ENCODE measurements at places on chromosomes 7 and 10. TPM values are rescaled to one million over a fixed set of nuclear protein-coding genes. Genes with fewer than 3 reads are reported as not detected.

The MKX gene
- 15.3 TPM for total RNA-seq

DNA sequence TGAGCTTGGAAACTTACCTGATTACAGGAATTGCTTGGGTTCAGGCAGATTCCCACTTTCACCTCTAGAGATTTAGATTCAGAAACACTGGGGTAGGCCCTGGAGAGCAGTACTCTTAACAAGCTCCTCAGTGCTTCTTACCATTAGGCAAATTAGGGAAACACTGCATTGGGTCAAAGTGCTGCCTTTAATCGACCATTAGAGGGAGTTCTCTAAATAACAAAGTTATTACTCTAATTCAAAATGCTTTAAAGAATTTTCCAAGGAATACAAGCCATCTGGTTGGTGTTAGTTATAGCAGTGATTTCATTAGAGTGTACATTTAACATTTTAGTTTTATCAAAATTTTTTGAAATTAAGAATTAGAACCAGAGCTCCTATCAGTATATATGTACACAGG is 324.5 kb downstream of the GFRA1 start:
- no peak for ATAC-seq

DNA sequence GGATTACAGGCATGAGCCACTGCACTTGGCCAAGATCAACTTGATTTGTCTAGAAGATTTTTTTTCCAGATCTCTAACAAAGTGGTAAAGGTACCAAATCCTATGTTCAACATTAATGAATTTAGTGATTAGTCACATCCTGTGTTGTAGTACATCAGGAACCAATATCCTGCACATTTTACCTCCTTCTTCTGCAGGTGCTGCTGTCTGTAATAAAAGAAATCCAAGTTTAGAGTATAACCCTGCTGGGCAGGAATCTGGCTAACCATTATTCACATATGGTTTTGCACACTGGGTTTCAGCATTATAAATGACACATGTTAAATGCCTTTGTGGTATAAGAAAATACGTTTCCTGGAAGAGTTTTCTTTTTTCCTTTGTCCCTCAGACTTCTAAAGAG is 10.8 kb downstream of the PARD3 start:
- no peak for ATAC-seq

GRCh38 chr7:105219771-105220160 is 169.0 kb downstream of the SRPK2 start:
- peak; percentile 67 for ATAC-seq

- no peak for ATAC-seq
Measured at GRCh38 chr10:87960230-87960629, 96.8 kb downstream of the PTEN start.

DNA sequence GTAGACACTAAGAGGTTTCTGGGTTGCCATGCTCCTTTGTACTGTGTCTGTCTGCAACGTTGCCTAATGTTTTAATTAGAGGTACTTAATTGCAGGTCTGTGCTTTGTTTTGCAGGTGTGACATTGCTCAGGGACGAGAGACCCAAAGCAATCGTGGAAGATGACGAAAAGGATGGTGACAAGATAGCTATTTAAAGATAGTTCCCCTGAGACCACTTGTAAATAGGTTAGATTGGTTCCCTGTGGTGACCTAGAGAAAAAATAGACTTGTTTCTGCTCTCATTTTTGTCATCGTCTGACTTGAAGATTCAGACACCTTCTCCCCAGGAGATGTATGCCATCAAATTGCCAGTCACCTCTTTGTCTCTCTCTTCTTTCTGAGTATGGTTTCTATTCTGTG is 20.1 kb downstream of the PPP1R17 start:
- ATAC-seq, result no peak

DNA sequence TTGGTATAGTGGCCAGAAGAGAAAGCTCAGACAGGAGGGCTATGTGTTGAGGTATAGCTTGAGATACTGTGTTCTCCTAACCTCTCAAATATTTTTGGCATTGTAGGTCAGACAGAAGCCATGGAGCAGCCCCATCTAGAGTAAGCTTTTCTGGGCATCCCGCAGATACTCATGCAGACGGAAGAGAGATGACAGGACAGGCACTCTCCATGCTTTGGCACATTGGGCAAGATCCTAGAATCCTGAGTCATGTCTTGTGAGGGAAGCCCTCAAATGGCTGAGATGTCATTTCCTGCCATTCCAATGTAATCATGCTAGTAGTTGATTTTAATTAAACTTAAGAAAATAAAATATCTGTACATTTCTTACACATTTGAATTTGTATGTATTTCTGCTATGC is 16.8 kb upstream of the KIF20B start:
- ATAC-seq, result no peak

The HEPACAM2 gene
- total RNA-seq, result not detected

- no peak for ATAC-seq
Measured at GRCh38 chr7:44473295-44473694, 17.2 kb downstream of the NUDCD3 start.

The SPDYE9 gene
- total RNA-seq, result not detected

The ORC5 gene
- 18.3 TPM for total RNA-seq

DNA sequence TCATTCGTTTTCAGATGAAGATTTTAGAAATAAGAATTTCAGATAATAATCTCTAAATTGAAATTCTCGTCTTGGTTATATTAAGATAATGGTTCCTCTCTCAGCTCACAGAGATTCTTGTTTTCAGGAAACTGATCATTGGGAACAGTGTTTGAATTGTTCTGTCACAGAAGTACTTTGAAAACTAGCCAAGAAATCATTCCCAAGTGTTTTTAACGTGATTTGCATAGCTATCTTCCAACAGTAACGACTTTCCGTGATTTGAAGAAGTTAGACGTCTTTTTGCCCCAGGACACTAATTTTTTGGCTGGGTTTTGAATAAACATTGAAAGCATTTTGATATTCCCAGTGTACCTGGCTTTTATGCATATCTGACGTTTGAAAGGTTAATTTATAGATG is 116.0 kb downstream of the CDCA7L start:
- ATAC-seq, result no peak

DNA sequence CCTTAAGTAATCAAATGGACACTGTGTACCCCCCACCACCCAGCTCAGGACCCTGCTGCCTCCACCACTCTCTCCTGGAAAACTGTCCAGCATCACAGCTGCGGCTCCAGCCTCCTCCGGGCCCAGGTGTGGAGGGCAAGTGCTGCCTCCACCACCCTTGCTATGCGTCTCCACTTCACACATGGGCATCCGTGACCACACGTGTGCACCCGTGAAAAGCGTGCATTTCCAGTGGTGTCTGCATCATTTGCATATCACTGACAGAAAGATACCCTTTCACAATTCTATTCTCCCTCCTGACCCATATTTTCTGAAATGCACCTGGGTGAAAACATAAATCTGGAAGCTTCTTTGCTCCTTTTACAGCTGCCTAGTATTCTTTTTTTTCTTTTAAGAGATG is 89.7 kb upstream of the PDGFA start:
- ATAC-seq, result no peak

The PNLIPRP1 gene
- not detected for total RNA-seq

DNA sequence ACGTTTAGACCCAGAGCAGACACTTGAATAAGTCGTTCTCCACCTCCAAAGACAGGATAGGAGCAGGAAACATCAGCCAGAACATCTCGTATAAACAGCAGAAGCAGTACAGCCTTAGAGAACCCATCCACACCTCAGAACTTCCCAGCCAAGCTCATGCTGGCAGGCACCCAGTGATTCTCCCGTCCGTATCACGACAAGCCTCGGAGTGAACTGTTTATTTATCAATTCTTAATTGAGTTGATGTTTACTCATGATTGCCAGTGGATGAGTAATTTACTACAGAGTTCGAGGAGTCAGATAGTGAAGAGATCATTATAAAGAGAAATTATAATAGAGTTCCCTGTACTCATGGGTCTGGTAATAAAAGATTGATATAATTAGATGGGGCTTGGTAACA is 811.5 kb downstream of the LRMDA start:
- ATAC-seq, result no peak

The IGF2BP3 gene
- not detected for total RNA-seq

- ATAC-seq, result no peak
Measured at GRCh38 chr7:22176791-22177412, 180.1 kb downstream of the RAPGEF5 start.

DNA sequence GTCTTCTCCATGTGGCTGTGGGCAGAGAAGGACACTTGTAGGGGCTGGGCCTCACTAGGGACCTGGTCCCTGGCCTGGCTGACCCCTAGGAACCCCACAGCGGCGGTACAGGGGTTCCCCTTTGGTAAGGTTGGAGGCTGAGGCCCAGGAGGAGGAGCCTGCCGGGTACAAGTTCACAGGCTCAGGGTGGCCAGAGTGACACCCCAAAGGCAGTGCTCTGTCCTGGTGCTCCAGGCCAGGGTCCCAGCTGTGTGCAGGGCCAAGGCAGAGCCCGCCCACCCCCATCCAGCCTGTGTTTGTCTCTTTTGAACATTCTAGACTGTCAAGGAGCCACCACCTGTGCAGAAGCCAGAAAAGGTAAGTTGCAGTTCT is 23.3 kb downstream of the ANTXRL start:
- no peak for ATAC-seq

- no peak for ATAC-seq
Measured at GRCh38 chr7:56028942-56029630, 22.2 kb downstream of the PSPH start.

The SORCS1 gene
- 18.6 TPM for total RNA-seq

DNA sequence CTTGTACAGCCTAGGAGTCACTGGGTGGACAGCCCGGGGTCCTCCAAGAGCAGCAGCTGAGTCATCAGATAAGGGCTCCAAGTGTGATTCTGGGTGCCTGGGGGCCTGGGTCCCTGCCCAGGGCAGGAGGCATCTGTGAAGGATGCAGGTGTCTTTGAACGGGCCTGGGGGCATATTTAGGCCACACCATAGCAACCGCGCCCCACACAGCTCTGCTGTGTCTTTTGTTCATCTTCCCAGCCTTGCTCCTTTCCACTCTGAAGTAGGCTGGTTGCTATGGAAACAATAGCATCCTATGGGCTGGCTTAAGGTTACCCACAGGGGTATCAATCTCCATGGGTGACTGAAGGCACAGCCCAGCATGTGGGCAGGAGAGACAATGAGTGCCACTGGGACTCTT is 324.7 kb downstream of the TCERG1L start:
- no peak for ATAC-seq

- no peak for ATAC-seq
Measured at GRCh38 chr7:55031075-55031474, 12.3 kb downstream of the EGFR start.

DNA sequence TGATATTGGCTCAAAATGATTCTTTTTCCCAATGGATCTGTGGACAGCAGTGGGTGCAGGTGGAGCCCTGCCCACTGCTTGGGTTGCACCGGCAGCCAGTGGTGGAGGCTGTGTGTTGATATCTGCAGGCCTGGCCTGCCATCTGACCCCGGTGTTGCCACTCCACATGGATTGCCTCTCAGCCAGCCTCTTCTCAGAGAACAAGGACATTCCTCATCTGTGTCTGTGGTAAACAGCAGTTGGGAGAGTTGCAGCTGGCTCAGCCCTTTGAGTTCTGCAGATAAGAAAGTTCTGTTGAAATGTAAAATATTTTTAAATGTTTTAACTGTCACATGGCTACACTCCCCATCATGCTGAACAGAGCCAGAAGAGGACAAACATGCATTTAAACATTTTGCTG is 374.9 kb upstream of the CELF2 start:
- peak; percentile 61 for ATAC-seq

- no peak for ATAC-seq
Measured at GRCh38 chr10:115879372-115880089, 393.5 kb downstream of the GFRA1 start.

- ATAC-seq, result no peak
Measured at GRCh38 chr7:129610709-129611245, 743 bp upstream of the NRF1 start.

The TLL2 gene
- not detected for total RNA-seq

DNA sequence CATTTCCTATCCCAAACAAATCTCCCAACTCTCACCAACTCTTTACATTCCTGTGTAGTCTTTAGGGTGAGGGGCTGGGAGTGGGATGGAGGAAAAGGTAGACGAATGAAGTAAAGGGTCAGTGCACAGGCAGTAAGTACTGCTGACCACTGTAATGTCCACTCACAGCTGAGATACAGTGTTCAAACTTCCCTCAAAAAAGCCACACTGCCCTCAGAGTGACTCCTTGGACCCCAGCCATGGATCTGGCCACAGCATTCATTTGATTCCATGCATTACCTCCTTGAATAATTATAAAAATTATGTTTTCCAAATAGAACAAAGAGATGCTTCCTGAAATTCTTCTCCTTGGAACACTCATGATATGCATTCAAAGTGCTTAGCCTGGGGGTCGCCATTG is 19.8 kb upstream of the HIPK2 start:
- no peak for ATAC-seq

DNA sequence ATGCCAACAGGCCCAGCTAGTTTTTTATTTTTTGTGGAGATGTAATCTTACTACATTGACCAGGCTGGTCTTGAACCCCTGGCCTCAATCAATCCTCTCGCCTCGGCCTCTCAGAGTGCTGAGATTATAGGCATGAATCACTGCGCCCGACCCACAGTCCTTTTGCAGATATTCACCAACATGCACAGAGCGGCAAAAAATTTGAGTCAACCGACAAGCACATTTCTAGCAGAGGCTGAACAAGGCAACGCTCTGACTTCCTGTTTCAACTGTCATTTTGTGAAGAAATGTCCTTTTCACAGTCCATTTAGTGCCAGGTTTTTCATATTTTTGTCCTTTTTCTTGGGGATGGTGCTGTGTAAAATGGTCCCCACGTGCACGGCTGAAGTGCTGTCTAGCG is 71.1 kb upstream of the KAT6B start:
- no peak for ATAC-seq

GRCh38 chr10:85604884-85605283 is 761.7 kb downstream of the GRID1 start:
- no peak for ATAC-seq

DNA sequence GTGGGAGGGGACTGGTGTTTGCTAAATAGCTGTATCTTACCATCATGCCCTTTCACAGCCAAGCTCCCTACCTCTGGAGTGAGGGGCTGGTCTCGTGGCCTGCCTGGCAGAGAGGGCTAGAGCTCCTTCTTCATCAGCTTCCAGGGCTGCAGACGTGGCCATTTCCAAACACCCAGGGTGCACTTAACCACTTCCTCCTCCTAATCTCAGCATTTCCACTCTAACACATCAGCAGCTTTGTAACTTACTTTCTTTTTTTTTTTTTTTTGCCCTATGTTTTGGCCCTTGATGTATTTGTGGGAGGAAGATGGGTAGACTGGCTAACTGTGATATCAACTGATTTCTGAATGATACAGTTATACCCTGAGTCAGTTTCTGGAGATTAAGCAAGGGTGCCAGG is 27.4 kb downstream of the LRRC4 start:
- ATAC-seq, result no peak

GRCh38 chr10:71133710-71134686 is 78.4 kb upstream of the UNC5B start:
- ATAC-seq, result no peak

DNA sequence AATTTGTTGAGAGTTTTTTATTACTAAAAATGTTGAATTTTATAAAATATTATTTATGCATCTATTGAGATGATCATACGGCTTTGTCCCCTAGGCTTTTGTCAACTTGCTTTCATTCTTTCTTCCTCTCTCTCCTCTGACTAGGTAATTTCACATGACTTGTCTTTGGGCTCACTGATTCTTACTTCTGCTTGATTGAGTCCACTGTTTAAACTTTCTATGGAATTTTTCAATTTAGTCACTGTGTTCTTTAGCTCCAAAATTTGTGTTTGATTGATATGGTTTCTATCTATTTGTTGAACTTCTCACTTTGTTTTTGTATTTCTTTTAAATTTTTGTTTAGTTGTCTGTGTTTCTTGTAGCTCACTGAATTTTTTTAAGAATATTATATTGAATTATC is 65.9 kb upstream of the PTPRZ1 start:
- no peak for ATAC-seq

The HDAC9 gene
- 128 TPM for total RNA-seq

Measured in gastroesophageal sphincter (tissue), 4 donors.